Cortex of kidney (tissue), 1 donor: ENCODE measurements at places on chromosomes 7 and 10.

DNA sequence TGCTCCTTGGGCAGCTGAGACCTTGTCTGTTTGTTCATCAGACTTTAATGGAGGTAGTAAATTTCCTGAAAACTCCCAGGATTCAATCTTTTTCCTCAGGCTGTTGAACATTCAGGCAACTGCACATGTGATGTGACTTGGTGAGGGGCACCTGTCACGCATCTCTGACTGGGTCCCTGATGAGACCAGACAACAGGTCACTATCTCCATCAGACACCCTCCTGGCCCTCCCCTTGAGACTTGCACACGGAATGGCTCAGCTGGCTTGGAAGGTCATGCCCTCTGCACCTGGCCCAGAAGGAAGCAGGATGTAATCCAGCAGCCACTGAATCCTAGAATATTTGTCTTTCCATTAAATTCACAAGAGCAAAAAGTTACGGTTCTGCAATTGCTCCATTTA lies 15.9 kb downstream of the AQP1 start:
- DNase-seq = no peak

GRCh38 chr10:14474656-14475055 lies 143.9 kb upstream of the FRMD4A start:
- DNase-seq = no peak

GRCh38 chr10:27068217-27068891 lies 31.9 kb downstream of the ANKRD26 start:
- no peak for DNase-seq

- no peak for DNase-seq
Observed at GRCh38 chr7:128211626-128212025, 29.5 kb upstream of the LEP start.

DNA sequence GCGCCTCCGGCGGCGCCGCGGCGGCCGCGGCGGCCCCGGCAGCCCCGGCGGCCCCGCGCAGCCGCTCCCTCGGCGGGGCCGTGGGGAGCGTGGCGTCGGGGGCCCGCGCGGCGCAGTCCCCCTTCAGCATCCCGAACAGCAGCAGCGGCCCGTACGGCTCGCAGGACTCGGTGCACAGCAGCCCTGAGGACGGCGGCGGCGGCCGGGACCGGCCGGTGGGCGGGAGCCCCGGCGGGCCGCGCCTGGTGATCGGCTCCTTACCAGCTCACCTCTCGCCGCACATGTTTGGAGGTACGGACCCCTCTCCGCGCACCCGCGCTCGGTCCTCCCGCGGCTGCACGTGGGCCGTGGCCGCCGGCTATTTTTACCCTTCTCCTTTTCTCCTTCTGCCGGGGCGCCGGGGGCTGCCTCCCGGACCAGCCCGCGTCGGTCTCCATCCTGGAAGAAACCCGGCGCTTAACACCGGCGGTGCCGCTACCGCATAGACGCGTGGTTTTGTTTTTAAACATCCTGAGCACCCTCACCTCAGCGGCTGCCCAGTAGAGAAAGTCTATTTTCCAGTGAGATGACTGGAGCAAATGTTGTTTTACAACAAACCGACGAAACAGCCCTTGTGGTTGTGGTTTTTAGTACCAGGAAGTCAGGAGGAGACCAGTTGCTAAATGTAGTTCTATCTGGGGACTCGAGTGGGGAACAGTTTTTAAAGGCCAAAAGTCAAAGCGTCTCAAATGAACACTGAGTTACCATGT lies 1.3 kb downstream of the ZNRF2 start:
- no peak for DNase-seq

DNA sequence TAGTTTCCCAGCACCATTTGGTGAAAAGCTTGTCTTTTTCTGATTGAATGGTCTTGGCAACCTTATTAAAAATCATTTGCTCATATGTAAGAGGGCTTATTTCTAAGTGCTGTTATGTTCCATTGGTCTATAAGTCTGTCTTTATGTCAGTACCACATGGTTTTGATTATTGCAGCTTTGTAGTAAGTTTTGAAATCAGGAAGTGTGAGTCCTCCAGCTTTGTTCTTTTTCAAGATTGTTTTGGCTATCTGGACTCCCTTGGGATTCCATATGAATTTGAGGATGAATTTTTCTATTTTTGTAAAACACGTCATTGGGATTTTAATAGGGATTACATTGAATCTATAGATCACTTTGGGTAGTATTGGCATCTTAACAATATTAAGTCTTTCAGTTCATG lies 5.4 kb downstream of the KIF11 start:
- DNase-seq = no peak

GRCh38 chr7:104328970-104329825 lies 795 bp downstream of the LHFPL3 start:
- DNase-seq = no peak

- DNase-seq = no peak
Observed at GRCh38 chr10:93482145-93482834, at the start of gene MYOF. Gene MYOF, minus strand, starts transcription at chr10:93482334. Its CDS starts 140 bp downstream, at chr10:93482194.

DNA sequence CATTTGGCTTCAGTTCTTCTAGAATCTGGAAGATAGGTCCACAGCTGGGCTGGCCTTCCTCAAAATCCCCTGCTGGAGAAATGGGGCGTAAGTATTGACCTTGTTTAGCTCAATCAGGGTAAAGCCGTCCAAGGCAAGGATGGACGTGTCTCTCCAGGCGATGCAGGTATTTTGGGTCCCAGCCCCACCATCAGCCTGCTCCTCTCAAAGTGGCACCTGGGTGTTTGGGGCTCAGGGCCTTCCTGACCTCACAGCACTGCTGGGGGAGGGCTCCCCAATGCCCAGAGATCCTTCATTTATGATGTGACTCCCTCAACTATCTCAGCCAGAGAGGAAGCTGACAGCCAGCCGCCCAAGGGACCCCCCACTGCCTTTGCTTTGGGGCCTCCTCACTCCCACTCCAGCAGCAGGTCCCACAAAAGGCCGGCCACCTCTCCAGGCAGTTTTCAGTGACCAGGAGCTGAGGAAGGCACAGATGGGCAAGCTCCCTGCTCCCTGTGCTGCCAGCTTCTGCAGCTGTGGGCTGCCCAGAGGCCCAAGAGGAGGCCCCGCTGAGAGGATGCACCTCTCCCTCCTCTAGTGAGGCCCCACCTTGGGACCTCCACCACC lies 140.0 kb upstream of the TCERG1L start:
- DNase-seq = no peak

GRCh38 chr7:67553378-67553777 lies 556.7 kb downstream of the TYW1 start:
- DNase-seq = no peak

DNA sequence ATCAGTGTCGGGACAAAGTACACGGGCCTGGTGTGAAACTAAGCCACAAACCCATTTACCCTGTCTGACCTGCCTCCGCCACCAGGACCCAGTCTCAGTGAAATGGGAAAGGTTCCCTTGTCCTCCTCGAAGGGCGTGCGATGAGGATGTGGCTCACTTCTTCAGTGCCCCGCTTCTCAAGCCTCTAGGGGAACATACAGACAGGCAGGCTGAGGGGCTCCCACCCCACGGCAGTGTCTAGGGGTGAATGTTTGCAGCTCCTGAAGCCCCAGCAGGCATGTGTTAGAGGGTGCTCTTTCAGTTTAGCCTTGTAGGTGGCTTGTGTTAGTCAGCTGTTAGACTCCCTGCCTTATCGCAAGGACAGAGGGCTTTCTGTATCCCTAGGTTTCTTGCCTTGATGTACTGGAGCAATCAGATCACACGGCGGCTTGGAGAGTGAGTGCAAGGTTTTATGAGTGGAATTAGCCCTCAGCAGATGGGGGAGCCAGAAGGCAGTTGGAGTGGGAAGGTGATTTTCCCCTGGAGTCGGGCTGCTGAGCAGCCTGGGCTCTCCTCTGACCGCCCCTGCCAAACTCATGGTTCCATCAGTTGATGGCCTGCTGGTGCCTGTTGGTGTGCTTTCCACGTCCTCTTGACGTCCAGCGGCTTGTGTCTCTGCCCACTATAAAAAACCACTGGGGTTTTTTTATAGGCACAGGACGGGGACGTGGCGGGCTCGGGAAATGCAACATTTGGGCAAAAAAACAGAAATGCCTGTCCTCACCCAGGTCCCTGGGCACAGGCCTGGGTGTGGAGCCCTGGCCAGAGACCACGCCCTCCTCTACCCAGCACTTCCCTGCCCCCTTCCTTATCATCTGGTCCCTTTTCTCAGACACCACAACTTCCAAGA lies 759 bp downstream of the NUDT1 start:
- no peak for DNase-seq
